WTC11 (cell line): ENCODE measurements at places on chromosomes 1 and 21. TPM values are rescaled to one million over a fixed set of nuclear protein-coding genes. Genes with fewer than 3 reads are reported as not detected.

Gene FAM151A
- 0.11 TPM in 1 of 3 replicates, not detected in the others for total RNA-seq

Gene CD5L
- total RNA-seq = not detected in 3 replicates

Gene CCDC181
- 1.5 to 3.3 TPM (median 2.8 TPM) in 3 replicates for total RNA-seq

Gene SPATA45
- 0.73 to 0.90 TPM (median 0.82 TPM) in 3 replicates for total RNA-seq

Gene TSTD1
- total RNA-seq = 74.5 to 107 TPM (median 100 TPM) in 3 replicates

Gene HOOK1
- total RNA-seq = 33.8 to 45.9 TPM (median 43.9 TPM) in 3 replicates

Gene KISS1
- total RNA-seq = 0.35 to 1.2 TPM (median 0.66 TPM) in 3 replicates

Gene SPRR2A
- total RNA-seq = not detected in 3 replicates

Gene TDRD5
- total RNA-seq = 0.66 to 1.1 TPM (median 0.85 TPM) in 3 replicates

Gene MAEL
- total RNA-seq = 0.25 to 0.26 TPM in 2 of 3 replicates, not detected in the other

Gene ERICH3
- 0.07 TPM in 1 of 3 replicates, not detected in the others for total RNA-seq

Gene FAM72D
- 12.8 to 14.3 TPM (median 12.9 TPM) in 3 replicates for total RNA-seq

Gene TMEM52
- 15.0 to 21.9 TPM (median 20.0 TPM) in 3 replicates for total RNA-seq

Gene C4BPA
- 0.23 to 0.39 TPM (median 0.30 TPM) in 3 replicates for total RNA-seq

Gene SEC16B
- 0.90 to 1.7 TPM (median 0.92 TPM) in 3 replicates for total RNA-seq

Gene GNG12
- total RNA-seq = 20.7 to 23.7 TPM (median 21.9 TPM) in 3 replicates

Gene RNU1-1
- total RNA-seq = 1,028 to 1,267 TPM (median 1,197 TPM) in 3 replicates

Gene YTHDF2
- 111 to 126 TPM (median 114 TPM) in 3 replicates for total RNA-seq

Gene LRRC53
- total RNA-seq = not detected in 3 replicates

Gene PGD
- total RNA-seq = 270 to 278 TPM (median 272 TPM) in 3 replicates

Gene OR2L2
- total RNA-seq = 0.05 TPM in 1 of 3 replicates, not detected in the others

Gene SZT2
- 20.2 to 28.4 TPM (median 21.5 TPM) in 3 replicates for total RNA-seq

Gene UTP11
- total RNA-seq = 41.3 to 42.6 TPM (median 42.2 TPM) in 3 replicates

Gene GBP6
- not detected in 3 replicates for total RNA-seq

Gene FAAH
- 26.4 to 38.6 TPM (median 28.1 TPM) in 3 replicates for total RNA-seq

Gene F13B
- total RNA-seq = not detected in 3 replicates

Gene SLC6A9
- total RNA-seq = 10.2 to 14.4 TPM (median 12.5 TPM) in 3 replicates

Gene BTBD19
- total RNA-seq = 1.7 to 2.0 TPM (median 1.8 TPM) in 3 replicates

Gene MYOC
- not detected in 3 replicates for total RNA-seq

Gene AK5
- total RNA-seq = 2.7 to 4.6 TPM (median 3.0 TPM) in 3 replicates

Gene CYYR1
- 25.3 to 29.3 TPM (median 28.6 TPM) in 3 replicates for total RNA-seq

Gene PTPN7
- total RNA-seq = 0.98 to 1.1 TPM (median 1.1 TPM) in 3 replicates

Gene TLCD4
- 2.0 to 4.7 TPM (median 3.5 TPM) in 3 replicates for total RNA-seq

Gene TMEM79
- total RNA-seq = 2.2 to 2.7 TPM (median 2.4 TPM) in 3 replicates

Gene VSIG8
- not detected in 3 replicates for total RNA-seq

Gene OLFM3
- 0.25 to 0.37 TPM (median 0.32 TPM) in 3 replicates for total RNA-seq

Gene C1orf226
- total RNA-seq = 15.7 to 21.4 TPM (median 18.8 TPM) in 3 replicates

Gene KRTAP21-2
- not detected in 3 replicates for total RNA-seq

Gene CD48
- 0.37 to 0.96 TPM (median 0.66 TPM) in 3 replicates for total RNA-seq

Gene GPR52
- 0.22 to 0.41 TPM (median 0.39 TPM) in 3 replicates for total RNA-seq

Gene BEND5
- total RNA-seq = 4.8 to 5.9 TPM (median 4.9 TPM) in 3 replicates

Gene AUNIP
- total RNA-seq = 14.2 to 16.1 TPM (median 15.1 TPM) in 3 replicates

Gene FMO5
- 1.6 to 3.3 TPM (median 1.7 TPM) in 3 replicates for total RNA-seq

Gene HLX
- 0.30 to 0.53 TPM in 2 of 3 replicates, not detected in the other for total RNA-seq

Gene NPPA
- not detected in 3 replicates for total RNA-seq

Gene PLD5
- total RNA-seq = 3.4 to 6.4 TPM (median 4.7 TPM) in 3 replicates

Gene METTL18
- total RNA-seq = 6.9 to 10.1 TPM (median 7.7 TPM) in 3 replicates

Gene RXRG
- not detected in 3 replicates for total RNA-seq

Gene TMEM82
- total RNA-seq = 0.48 to 1.4 TPM (median 0.94 TPM) in 3 replicates

Gene AGMAT
- total RNA-seq = 4.9 to 5.6 TPM (median 5.5 TPM) in 3 replicates

Gene CRYAA
- total RNA-seq = not detected in 3 replicates

Gene LAMC2
- total RNA-seq = 6.5 to 7.9 TPM (median 6.5 TPM) in 3 replicates
